Muscle of back (tissue), 13 donors: ENCODE measurements at places on chromosomes 12 and 14.

DNA sequence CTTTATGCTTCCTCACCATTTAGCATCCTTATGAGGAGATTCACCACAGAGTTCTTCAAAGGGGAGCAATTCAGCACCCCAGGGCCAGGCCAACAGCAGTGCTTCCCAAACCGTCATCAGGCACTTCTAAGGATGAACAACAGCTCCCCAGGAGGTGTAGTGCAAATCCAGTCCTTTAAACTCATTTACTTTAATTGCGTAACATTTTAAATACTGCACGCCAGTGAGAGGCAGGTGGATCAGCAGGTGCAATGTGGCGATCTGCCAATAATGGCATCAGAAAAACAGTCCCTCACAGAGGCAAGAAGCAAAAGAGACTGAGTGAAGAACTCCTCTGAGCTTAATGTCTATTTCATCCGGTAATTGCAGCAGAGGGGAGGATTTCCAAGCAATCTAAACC, 770.9 kb upstream of the FOXG1 start:
- no peak for DNase-seq

GRCh38 chr14:103391048-103391447, 5.8 kb downstream of the MARK3 start:
- peak; percentile 58 for DNase-seq

- no peak for DNase-seq
These were observed 89.2 kb downstream of the FOXN3 start for GRCh38 chr14:89327771-89328212.

DNA sequence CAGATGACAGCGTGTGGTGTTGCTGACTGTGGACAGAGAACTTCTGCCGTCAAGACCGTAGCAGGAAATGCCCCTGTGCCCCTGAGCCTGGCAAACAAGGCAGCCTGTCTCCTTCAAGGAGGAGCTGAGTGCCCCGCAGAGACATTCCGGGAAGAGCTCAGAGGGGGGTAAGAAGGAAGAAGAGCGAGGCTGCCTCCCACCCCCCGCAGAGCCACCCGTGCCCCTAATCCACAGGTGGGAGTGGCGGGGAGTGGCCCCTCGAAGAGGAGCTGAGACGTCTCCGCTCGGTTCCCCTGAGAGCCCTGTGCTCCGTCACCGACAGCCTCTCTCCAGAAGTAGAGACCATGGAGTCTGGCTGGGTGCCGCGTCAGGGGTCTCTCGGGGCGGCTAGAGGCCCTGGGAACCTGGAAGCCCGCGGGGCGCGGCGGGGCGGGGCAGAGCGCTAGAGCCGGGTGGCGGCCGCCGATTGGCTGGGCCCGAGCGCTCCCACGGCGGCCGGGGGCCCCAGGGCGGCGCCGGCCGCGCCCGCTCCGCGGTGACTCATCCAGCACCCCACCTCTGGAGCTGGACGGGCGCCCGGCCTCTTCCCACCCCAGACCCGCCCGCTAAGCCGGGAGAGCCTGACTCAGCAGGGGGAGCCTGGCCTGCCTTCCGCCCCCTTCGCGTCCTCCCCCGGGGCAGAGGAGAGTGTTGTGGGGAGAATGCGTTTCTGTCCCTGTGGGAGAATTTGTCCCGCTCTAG, 25.2 kb upstream of the KRT78 start:
- DNase-seq = peak; percentile 71

DNA sequence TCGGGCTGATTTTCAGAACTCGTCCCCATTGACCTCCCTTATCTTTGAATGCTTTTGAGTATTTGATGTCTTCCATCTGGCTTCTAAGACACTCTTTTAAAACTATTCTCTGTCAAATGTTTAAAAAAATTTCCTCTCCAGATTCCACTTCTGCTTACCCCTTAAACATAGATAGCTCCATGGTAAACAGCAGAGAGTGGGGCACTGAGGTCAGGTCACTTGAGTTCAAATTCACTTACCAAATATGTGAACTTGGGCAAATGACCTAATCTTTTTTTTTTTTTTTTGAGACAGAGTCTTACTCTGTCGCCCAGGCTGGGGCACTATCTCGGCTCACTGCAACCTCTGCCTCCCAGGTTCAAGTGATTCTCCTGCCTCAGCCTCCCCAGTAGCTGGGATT, 126.8 kb upstream of the CPSF6 start:
- DNase-seq = no peak

DNA sequence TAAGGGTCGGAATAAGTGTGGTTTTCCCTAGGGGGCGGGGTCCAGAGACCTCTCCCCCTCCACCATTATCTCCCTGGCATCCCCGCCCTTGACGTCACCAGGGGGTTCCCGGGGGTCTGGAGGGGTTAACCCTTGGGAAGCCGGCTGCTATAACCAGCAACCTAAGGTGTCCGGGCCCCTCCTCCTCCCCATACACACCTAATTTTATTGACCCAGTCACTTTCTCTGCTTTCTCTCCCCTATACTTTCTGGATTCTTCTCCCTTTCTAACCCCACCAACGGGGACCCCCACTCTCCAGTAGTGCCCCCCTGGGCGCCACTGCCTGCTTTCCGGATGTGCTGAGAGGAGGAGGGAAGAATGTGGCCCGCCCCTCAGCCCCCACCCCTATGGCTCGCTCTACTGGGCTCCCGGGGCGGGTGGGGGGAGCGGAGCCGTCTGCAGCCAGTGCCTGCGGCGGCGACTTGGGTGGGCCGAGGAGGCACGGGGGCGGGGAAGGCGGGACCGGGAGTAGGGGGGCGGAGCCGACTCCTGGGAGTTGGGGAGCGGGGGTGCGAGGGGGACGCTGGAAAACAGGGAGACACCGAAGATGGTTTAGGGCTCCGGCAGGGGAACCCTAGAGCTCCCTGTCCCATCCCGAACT, 1.8 kb downstream of the GLI1 start:
- DNase-seq = peak; percentile 71
